Foreskin fibroblast (primary cell): ENCODE measurements at places on chromosomes 2 and 18.

GRCh38 chr2:21412944-21413443 lies 289.2 kb downstream of the TDRD15 start:
- DNase-seq: no peak

DNA sequence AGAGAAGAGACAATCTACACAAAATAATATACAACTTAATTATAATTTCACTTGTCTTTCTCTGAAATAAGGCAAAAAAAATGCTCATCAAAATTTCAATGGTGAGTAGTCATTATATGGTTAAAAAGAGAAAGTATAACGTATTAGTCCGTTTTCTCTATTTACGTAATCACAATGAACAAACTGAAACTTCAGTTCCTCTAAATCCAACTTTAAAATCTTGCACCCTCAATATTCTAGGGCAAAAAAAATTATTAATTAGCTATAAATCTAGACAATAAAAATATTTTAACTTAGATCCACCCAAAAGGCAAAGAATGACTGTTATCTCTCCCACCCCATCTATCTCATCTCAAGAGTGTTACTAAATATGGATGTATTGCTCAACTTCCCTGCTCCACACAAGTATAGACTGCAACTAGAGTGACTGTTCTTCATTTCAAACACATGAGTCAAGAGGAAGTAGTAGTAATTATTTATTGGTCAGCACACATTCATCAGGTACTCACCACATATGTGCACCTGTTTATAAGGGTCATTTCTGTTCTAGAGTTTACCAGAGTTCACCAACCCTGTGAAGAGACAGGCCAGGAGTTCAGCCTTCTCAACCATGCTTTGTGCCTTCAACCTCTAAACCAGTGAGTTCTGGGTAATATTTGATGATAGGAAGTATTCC lies 36.4 kb downstream of the STK39 start:
- peak; percentile 86 for DNase-seq

- peak; percentile 78 for DNase-seq
Measured at GRCh38 chr2:156437272-156437930, 1.2 kb downstream of the GPD2 start.

DNA sequence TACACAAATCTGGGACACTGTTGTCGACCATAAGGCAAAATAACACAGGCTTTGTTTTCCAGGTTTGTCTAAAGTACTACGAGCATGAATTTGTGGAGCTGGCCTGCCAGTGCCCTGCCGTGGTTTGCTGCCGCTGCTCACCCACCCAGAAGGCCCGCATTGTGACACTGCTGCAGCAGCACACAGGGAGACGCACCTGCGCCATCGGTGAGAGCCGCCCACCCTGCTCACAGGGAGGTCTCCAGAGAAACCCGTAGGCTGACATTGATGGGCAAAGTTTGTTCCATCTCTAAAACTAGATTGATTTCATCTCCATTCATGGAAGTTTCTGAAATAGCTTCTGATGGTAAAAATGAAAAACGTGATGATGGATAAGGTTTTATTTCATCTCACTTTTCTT lies 50.4 kb upstream of the NFATC1 start:
- no peak for DNase-seq

- DNase-seq: peak; percentile 80
Measured at GRCh38 chr18:75638223-75638775, 210.8 kb upstream of the SMIM21 start.

DNA sequence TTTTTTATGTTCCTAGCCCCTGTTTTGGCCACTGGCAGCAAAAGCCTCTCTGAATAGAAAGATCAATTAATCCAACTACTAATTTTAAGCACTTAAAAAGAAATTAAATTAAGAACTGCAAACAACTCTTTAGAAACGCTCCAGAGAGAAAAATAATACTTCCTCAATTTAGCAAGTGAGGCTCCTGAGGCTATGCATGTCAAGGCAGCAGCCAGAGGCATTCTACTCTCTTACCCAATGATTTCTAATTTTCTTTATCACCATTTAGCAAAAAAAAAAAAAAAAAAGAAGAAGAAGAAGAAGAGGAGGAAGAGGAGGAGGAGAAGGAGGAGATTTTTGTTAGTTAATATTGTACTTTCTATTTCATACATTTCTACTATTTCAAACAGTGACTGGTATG lies 68.5 kb downstream of the TMEM237 start:
- no peak for DNase-seq

- no peak for DNase-seq
Measured at GRCh38 chr2:28063492-28063962, 173.0 kb downstream of the BABAM2 start.
